Esophagus muscularis mucosa (tissue), 4 donors: ENCODE measurements at places on chromosomes 5 and 9. TPM values are rescaled to one million over a fixed set of nuclear protein-coding genes. Genes with fewer than 3 reads are reported as not detected.

MBLAC2 gene
- total RNA-seq: 5.5 TPM

DNA sequence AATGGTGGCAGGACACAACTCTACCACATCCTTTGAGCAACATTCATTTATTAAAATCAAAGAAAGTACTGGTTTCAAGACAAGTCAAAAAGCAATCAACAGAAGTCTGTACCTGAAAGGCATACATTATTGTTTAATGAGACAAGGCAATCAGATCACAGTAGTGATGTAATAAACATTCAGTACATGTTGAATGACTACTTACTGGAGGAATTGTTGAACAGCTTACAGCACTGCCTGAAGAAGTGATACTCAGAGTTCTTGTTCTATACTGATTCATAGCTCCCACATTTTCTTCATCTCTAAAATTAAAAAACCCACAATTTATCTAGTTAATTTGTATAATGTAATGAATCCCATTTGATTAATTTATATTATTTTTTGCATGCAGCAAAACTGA, 18.2 kb downstream of the RIOK2 start:
- no peak overlapping the region for H3K27ac ChIP-seq
- H3K4me3 ChIP-seq: no peak overlapping the region
- DNase-seq: no peak
- H3K36me3 ChIP-seq: peaks cover 75% of the 10 kb centered on the region

DNA sequence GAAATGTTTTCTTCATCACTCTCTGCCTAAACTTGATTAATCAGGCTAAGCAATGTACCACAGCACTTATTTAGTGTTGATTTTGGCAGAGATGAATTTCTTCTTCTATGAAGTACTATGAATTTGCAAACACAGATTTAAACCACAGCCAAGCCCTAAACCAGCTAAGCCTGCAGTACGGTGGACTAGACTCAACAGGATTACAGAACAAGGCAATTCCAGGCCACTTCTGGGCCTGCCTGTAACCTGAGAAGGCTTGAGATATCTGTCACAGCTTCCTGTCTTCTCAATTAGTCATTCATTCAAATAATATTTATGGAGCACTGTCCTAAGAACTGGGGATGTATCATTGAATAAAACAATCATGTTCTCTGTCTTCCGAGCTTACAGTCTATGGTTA, 32.4 kb upstream of the CAST start:
- no peaks in the 10 kb centered on the region for H3K36me3 ChIP-seq
- no peaks in the 10 kb centered on the region for H3K27me3 ChIP-seq
- no peak for DNase-seq
- H3K27ac ChIP-seq: no peak overlapping the region
- H3K4me3 ChIP-seq: no peak overlapping the region

DNA sequence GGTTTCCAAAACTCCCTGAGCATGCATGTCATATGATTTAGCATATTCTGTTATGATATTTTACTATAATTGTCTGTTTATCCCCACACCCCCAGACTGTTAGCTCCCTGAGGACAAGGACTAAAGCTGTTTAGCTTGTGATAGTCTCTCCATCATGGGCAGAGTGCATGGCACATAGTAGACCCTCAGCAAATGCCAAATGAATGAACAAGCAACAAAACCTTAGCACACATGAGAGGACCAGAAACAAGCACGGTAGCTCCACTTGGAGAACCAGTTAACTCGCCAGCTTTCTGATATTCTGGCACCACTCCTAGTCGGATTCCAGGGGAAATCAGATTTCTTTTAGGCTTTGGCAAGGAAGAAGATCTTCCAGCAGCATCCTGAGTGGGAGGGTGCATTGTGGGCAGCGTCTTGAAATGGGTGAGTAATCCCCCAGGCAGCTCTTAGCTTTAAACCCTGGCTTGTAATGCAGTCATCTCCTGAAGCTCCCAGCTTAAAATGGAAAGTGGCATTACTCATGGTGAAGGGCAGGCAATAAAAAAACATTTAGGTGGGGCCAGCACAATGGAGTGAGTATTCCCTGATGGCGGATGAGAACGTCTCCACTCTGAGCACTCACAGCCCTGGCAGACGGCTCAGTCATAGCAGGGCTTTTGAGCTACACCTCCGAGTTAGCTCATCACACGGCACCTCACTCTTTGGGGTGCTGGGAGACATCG, 41.1 kb downstream of the FGF1 start:
- H3K27ac ChIP-seq: peak overlapping the region; percentile 53
- peak; percentile 92 for DNase-seq
- H3K36me3 ChIP-seq: no peaks in the 10 kb centered on the region
- peaks cover 30% of the 10 kb centered on the region for H3K4me1 ChIP-seq
- no peak overlapping the region for H3K4me3 ChIP-seq
- H3K27me3 ChIP-seq: no peaks in the 10 kb centered on the region
